RPMI8226 (cell line): ENCODE measurements at places on chromosomes 5 and 9.

DNA sequence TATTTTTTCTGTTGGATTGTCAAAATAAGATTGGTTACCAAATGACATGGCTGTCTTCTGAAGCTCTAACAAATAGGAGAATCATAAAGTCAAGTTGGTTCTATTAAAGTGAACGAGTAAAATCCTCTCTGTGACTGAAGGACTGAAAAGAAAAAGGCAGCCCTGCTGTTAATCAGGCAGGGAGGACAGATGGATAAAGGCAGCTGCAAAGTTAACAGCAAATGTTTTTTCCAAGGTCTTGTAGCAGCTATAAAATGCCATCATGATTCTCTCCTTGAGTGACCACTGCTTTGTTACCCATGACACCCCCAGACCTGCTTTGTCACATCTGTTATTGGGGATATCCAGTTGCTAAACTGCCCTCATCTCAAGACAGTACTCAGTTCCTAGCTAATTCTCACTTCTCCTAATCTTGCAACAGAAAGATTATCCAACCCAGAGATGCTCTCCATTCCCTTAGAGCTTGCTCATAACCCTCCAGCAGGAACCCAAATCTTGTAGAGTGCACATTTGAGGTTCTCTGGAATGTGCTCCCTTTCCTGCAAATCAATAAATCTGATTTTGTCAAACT is 89.7 kb upstream of the PARP8 start:
- DNase-seq = no peak

DNA sequence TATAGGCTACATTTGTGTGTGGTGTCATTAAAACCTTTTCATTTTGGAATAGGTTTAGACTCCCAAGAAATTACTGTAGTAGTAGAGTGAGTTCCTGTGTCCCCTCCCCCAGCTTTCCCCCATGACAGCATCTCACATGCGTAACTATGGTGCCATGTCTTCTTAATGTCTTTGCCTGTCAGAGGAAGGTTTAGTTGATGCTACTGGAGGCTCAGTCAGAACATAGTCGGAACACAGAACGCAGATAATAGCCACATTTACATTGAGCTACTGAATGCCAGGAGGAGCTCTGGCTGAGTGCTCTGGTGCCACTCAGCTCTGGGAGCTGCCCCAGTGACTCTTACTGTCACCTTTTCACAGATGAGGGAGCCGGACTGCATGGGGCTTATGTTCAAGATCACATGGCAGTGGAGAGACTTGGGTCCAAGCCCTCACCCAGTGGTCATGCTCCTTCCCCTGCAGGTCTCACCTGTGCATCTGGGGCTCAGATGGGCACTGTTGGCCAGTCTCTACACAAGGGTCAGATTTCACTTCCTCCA is 223.6 kb downstream of the AOPEP start:
- DNase-seq = no peak

DNA sequence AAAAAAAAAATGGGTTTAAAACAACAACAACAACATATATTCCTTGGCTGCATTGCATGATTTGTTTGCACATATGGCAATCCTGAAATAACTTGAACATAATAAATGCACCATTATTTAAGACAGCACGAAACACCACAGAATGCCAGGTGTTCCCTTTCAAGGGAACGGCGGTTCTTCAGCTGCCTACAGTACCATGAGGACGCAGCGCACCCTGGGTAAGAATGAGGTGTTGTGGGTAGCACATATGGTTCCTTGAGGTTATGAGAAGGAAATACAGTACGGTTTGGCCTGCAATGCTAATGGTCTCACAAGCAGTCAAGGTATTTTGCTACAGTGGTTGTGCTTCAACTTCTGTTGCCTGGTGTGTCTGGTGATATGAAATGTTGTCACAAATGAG is 174.8 kb downstream of the SLC12A2 start:
- no peak for DNase-seq

- no peak for DNase-seq
Observed at GRCh38 chr5:99771296-99771695, 763.9 kb upstream of the FAM174A start.

GRCh38 chr5:36181774-36182173 is 29.9 kb downstream of the SKP2 start:
- DNase-seq = no peak

DNA sequence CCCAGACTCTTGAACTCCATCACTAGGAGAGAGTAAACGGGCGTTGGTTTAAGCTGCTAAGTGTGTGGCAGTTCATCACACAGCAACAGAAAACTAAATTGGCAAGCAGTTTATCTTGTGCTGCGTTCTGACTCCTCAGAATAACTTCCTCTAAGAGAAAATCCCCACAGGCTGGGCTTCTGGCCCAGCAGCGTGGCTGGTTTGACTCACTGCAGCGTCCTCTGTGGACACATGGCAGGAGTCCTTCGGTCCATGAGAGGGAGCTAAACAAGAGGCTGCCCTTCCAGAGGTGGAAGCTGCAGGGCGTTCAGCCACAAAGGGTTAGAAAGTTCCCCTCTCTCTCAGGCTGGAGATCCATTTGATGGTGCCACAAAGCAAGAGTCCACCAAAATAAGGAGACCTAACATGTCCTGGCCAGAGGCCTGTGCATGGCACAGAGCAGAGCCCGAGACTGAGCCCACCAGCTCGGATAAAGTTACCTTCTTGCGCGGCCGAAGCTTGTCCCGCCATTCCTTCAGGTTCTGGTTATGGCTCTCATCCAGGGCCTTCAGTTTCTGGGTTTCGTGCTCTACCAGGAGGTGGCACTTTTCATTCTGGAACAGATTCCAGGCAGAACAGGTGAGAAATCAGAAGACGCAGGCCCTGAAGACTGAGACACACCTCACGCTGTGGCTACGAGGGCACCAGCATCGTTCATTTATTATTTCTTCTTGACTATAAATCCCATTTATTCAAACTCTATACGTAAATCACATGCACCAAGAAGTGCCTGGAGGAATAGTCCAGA is 46.2 kb upstream of the FBXW11 start:
- no peak for DNase-seq

DNA sequence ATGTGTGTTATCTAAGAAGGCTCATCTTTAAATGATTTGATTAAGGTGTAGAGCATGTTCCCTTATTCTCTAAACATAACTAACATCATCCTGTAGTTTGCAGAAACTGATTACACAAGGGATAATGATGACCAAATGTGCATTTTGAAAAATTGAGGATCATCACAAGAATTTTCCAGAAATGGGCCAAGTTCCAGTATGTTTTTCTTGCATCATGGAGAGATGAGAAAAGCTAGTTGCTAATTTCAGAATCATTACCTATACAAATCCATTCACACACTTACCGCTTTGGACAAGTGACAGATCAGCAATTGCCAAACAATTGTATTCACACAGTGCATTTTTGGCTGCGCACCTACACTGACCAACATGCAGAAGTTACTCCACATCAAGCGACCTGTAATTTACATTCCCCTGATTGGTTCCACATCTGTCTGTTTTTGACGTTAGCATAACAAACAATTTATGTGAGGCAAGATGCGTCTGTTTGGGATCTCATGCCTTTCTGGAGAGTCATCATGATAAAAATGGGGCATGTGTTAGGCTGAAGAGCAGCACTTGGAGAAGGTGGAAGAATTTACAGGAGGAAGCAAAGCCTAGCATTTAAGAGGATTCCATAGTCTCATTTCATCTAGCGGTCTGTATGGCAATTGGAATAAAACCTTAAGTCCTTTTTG is 2.8 kb upstream of the BNC2 start:
- no peak for DNase-seq

DNA sequence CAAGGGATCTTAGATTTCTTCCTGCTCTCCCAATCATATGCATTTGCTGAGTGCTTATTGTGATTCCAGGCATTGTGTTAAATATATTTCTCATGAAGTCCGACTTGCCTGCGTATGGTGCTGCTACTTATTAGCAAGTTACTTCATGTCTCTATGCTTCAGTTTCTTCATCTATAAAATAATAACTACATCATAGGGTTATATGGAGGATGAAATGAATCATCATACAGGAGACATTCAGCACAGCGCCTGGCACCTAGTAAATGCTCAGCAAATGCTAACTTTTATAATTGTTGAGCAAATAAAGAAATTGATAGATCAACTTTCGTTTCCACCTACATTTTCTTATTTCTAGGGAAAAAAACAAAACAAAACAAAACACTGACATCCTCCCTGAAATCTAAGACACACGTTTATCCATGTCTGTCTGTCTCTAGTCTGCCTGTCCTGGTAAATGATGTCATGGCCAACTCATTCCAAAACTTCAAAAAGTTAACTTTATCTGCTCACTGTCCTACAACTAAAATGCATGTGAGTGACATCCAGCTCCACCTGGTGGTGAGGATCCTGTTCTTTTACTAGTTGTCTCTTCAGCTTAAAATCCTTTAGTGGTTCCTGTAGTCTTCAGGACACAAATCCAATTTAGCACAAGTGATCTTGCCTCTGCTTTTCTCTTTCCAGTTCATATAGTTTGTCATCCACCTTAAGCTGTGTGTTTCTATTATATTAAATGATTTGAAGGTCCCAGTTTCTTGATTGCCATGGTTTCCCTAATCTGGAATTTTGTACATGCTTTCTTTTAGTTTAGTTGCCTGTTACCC is 27.7 kb downstream of the PPP3R2 start:
- DNase-seq = peak; percentile 25

DNA sequence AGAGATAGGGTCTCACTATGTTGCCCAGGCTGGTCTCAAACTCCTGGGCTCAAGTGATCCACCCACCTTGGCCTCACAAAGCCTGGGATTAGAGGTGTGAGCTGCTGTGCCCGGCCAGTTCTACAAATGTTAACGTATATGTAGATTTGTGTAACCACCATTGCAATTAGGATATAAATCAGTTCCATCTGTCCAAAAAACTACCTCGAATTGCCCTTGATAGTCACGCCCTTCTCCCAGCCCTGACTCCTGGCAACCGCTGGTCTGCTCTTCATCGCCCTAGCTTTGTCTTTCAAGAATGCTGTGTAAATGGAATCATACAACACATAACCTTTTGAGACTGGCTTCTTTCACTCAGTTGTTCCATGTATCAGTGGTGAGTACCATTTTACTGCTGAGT is 46.1 kb upstream of the PPARGC1B start:
- no peak for DNase-seq

- no peak for DNase-seq
Observed at GRCh38 chr5:41346609-41347008, 133.3 kb upstream of the C6 start.

DNA sequence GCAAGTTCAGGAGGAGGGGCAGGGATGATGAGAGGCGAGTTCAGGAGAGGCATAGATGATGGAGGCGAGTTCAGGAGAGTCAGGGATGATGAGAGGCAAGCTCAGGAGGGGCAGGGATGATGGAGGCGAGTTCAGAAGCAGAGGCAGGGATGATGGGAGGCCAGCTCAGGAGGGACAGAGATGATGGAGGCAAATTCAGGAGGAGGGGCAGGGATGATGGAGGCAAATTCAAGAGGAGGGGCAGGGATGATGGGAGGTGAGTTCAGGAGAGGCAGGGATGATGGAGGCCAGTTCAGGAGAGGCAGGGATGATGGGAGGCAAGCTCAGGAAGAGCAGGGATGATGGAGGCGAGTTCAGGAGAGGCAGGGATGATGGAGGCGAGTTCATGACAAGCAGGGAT is 17.8 kb upstream of the SPOCK1 start:
- DNase-seq = no peak

DNA sequence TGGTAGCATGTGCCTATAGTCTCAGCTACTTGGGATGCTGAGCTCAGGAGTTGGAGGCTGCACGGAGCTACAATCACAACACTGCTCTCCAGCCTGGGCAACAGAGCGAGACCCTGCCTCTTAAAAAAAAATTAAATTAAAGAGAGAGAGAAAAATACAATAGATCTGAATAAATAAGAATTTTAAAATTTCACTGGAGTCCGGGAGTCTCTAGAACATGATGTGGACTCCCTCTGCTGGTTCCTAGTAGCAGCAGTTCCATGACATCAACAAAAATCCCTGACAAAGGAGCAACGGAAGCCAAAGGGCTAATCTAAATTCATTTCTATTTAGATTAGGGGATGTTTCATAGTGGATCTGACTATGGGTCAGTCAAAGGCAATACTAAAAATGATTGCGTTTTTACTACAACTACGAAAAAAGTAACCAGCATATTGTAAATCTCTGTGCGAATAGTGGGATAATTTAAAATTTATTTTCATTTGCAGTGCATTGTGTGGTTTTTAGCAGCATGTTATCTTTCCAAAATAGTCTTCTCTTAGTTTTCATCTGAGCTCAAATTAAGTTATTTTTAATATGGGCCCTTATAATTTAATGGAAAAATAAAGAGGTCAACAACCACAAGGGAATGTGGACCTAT is 6.7 kb downstream of the INIP start:
- DNase-seq = no peak
